RWPE2 (cell line): ENCODE measurements at places on chromosomes 13 and 19.

DNA sequence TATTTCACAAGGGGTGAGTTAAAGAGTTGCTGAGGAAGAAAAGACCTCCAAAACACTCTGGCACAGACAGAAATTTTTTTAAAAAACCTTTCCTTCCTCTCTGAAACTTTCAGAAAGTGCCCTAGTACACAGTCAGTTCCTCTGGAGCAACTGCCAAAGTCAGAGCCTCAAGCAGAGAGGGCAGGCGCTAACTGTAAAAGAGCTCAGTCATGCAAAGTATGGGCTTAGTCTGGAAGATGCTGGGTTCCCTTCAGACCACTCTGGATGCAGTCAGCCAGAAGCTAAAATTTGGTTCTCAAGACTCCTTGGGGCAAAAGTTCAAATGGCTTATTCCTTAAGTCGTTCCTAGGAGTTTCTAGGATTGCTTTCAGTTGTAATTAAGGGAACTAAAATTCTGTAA lies 671.6 kb downstream of the PCDH9 start:
- no peak overlapping the region for H3K4me3 ChIP-seq
- DNase-seq: no peak
- no peaks in the 10 kb centered on the region for H3K36me3 ChIP-seq

DNA sequence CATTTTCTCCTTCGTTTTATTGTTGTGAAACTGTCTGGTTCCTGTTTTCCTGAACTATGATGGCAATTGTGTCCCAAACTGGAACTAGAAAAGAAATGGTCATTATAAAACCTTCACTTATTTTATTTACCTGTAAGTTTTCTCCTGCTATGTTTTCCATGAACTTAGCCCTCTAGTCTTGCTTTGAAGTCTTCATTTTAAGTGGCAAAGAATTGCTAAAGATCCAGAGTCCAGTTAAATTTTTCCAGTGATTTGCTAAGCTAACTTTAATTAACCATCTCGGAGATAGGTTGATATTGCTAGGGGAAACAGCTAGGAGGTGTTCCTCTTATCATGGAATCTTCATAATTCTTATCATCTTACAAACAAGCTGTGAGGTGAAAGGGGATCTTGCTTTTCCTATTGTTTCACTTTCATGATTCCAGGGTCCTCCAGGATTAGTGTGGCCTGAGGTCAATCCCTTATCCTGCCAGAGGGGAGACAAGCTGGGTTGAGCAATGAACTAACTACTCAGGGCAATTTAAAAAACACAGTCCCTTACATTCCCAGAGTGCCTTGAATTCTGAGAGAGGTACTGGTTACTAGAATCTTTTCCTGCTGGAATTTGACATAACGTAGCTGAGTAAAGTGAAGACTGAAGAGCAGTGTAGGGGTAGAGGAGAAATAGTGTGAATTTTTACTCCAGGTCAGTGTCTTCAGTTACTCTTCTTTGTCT lies 112.5 kb downstream of the ESD start:
- H3K4me3 ChIP-seq: no peak overlapping the region
- H3K4me1 ChIP-seq: peaks cover 4% of the 10 kb centered on the region
- H3K27ac ChIP-seq: no peak overlapping the region
- H3K27me3 ChIP-seq: no peaks in the 10 kb centered on the region

DNA sequence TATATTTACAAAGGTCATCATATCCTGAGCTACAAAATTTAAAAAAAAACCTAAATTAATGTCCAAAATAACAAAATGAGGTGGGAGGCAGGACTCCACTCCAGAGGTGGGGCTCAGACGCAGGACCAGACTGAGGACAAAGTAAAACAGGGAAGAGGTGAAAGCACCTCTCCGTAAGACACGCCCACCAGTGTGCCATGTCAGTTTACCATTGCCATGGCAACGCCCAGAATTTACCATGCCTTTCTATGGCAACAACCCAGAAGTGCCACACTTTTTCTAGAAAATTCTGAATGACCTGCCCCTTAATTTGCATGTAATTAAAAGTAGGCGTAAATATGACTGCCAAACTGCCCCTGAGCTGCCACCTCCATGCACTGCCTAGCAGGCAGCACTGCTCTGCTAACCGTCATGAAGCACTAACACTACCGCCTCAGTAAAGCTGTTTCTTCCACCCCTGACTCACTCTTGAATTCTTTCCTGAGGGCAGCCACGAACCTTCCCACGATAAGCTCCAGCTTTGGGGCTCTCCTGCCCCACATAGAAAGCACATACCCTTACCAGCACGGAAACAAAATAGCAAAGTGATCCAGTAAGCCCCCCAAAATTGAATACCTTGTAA lies 22.3 kb upstream of the PDCD5 start:
- H3K4me1 ChIP-seq: no peaks in the 10 kb centered on the region
- no peaks in the 10 kb centered on the region for H3K36me3 ChIP-seq
- no peak overlapping the region for H3K4me3 ChIP-seq

GRCh38 chr13:29940715-29941114 lies 90.3 kb upstream of the UBL3 start:
- no peak overlapping the region for H3K4me3 ChIP-seq
- H3K4me1 ChIP-seq: no peaks in the 10 kb centered on the region
- no peaks in the 10 kb centered on the region for H3K36me3 ChIP-seq
- no peaks in the 10 kb centered on the region for H3K27me3 ChIP-seq
- DNase-seq: no peak

- H3K27ac ChIP-seq: no peak overlapping the region
- no peaks in the 10 kb centered on the region for H3K4me1 ChIP-seq
- no peaks in the 10 kb centered on the region for H3K36me3 ChIP-seq
- H3K27me3 ChIP-seq: no peaks in the 10 kb centered on the region
- DNase-seq: no peak
These were observed 4.3 kb downstream of the HPN start for GRCh38 chr19:35045667-35046300.

DNA sequence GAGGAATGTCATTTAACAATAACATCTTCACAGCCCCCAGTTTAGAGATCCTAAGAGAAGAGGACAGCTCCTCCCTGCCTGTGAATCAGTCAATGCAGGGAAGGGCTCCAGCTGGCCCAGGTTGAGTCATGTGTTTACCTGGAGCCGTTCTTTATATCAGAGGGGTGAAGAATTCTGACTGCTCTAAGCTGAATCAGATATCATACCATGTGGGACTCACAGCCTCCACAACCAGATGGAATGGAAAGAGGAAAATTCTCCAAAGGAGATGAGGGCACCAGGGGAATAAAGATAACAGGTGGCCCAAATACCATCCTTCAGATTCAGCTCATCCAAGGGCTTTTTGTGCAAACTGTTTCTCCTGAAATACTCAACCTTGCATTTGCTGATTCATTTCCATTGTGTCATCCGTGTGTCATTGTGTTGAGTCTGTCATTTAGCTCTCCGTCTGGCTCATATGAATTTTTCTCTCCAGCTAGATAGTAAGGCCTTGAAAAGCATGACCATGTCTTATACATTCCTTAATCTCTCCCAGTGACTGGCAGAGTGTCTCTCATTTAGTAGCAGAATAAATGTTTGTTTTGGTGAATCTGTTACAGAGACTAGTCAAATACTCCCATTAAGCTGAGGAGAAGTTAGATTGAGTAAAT lies 217.9 kb downstream of the RFC3 start:
- H3K36me3 ChIP-seq: no peaks in the 10 kb centered on the region
- no peak for DNase-seq
- H3K27me3 ChIP-seq: no peaks in the 10 kb centered on the region
- peaks cover 7% of the 10 kb centered on the region for H3K4me1 ChIP-seq
- H3K4me3 ChIP-seq: no peak overlapping the region

DNA sequence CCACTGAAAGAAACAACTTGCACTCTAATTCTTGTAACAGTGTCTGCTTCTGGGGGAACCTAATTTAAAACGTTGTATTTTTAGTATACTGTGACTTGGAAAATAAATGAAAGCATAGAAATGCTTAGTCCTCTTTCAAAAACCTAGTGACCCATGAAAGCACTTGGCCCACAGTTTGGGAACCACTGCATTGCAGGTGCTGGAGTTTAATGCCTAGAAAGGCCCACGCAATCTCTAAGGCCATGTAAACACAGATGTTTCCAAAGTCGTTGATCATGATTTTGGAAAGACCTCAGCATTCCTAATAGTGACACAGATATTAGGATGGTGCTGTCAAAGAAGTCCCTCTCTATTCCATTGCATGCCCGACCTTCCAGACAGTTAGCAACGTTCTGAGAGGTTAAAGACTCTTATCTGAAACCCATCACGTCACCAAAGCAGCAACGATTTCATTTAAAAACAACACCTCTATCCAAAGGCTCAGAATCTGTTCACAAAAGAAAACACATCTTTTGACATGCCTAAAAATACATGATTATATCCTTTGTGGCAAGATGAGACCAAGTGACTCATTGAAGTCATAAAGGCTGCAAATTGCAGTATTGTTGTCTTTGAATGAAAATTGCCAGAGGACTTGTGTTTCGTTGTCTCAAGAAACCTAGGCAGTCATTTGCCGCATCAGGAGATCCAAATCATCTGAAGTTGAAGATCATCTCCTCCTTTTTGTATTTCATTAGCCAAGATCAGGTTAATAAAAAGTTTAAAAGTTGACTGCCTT lies 328.0 kb upstream of the ZNF507 start:
- no peak for DNase-seq
- H3K4me1 ChIP-seq: peaks cover 18% of the 10 kb centered on the region
- no peaks in the 10 kb centered on the region for H3K36me3 ChIP-seq
- peak overlapping the region; percentile 77 for H3K27ac ChIP-seq
- H3K27me3 ChIP-seq: no peaks in the 10 kb centered on the region

DNA sequence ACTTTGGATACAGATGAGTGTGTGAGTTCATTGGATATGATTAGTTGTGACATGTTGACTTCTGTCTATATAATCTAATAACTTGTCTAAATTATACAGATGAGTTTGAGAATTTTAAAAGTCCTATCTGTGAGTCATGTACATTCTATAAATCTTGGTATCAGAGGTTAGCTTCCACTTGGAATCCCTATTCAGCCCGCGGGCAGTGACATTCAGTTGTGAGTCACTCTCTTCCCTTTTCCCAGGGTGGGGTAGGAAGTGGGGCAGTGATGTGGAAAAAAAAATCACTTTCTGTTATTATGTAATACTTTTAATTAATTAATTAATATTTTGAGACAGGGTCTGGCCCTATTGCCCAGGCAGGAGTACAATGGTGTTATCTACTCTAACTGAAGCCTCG lies 33.0 kb upstream of the ZNF808 start:
- H3K36me3 ChIP-seq: no peaks in the 10 kb centered on the region
- no peaks in the 10 kb centered on the region for H3K4me1 ChIP-seq
- H3K27ac ChIP-seq: no peak overlapping the region
- no peak overlapping the region for H3K4me3 ChIP-seq

DNA sequence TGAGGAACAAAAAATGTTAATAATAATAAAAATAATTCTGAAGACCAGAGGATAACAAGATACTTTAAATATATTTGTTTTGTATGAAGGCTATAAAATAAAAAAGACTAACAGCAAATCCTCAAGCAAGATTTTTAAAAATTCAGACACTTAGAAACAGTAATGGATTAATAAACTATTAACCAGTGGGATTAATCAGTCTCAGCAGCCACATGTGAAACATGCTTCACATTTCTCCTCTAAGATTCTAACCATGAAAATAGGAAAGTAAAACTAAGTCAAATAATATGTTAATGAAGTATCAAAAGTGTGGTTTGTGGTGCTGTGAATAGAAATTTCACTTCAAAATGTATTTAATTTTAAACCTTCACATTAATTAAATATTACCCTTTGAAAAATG lies 57.4 kb downstream of the KCNRG start:
- no peak overlapping the region for H3K27ac ChIP-seq
- H3K36me3 ChIP-seq: peaks cover 75% of the 10 kb centered on the region
- H3K27me3 ChIP-seq: no peaks in the 10 kb centered on the region
- no peak for DNase-seq
- H3K4me1 ChIP-seq: peaks cover 79% of the 10 kb centered on the region
